Activated T-cell treated with anti-CD3 and anti-CD28 coated beads, Interleukin-2, amount 50 U/mL, for 1 hour (primary cell): ENCODE measurements at places on chromosomes 2 and 18.
A peak's percentile ranks its signal among the peaks of the same experiment; 100 is the strongest.

DNA sequence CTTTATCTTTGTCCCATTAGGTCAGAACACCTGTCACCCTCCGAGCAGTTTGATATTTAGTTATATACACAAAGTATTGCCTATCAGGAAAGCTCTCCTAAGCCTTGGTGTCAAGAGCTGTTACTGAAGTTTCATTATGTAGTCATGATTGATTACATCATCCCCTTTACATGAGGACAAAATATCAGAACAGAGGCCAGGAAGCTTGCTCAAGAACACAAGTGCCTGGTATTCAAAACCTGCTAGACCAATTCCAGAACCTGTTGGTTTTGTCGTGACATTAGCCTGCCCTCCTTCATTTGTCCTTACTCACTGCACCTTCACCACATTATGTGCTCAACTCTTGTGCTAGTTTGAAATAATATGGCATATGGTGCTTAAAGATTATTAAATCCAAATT lies 377.1 kb downstream of the CDH19 start:
- DNase-seq, result no peak

DNA sequence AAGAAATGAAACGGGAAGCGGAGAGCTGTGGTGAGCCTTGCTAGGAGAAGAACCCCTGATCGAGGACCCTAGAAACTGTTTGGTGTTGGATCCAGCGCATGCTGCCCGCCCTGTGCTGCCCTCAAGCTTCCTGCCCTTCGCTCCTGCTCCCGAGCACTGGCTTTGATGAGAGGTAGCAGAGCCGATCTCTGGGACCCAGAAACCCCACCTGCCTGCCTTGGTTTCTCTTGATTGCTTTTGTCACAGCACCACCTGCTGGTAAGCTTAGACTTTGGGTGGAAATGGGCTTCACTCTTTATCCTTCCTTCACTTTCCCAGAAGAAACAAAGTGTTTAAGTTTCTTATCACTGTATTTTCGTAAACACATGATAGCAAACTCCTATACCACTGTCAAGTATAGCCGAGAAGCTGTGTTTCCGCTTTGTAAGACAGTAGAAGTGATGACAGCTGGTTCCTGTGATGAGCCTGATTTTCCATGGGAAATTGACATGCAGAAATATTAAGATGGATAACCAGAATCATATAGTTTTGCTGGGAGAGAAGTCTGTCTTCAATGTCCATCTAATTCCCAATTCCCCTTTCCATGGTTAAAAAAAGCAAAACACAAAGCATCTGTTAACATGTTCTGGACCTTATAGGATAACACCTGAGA lies 267.4 kb downstream of the PHLPP1 start:
- peak; percentile 43 for DNase-seq

DNA sequence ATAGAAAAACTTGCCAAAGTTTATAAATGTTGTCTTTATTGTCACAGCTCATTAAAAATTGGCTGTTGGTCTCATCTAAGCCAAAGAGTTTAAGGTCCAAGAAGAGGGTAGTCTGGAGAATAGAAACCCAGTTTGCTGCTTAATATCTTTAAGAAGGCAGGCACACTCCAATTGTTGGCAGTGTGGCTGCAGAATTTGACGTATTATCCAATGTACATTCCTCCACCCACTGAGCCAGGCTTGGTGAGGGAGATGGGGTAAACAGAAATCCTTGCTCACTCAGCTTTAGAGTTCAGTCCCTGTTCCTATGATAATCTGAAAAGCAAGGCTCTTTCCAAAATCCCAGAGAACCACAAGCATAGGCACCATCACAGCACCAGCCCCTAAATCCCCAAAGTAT lies 10.7 kb upstream of the ADD2 start:
- no peak for DNase-seq

- no peak for DNase-seq
These were observed 808.9 kb upstream of the RAB6C start for GRCh38 chr2:129170570-129170969.

- no peak for DNase-seq
These were observed 119.5 kb upstream of the MCFD2 start for GRCh38 chr2:47034973-47035609.

GRCh38 chr2:36965751-36966369 lies 476 bp downstream of the STRN start:
- peak; percentile 40 for DNase-seq

DNA sequence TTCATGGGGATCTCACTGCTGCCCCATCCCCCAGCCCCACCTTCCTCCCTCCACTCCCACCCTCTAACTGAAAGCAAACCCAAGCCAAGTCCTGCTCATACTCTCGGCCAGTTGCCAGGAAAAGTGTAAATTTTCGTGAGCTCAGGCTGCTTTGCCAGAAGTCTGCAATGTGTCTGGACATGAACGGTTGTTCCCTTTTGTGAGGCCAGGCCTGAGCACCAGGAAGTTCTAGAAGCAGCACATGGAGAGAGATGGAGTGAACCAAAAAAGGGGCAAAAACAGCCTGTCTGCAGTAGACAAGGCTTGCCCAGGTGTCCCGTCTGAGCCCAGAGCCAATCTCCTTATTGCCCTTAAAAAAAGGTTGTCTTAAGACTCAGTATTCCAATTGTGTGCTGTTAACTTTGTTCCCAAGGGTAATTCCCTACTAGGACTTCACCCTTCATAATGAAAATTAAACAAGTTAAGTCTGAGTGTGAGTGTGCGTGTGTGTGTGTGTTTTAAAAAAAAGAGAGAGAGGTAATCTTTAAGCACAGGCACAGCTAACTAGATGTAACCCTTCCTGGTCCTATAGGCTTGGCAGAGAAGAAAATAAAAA lies 247.1 kb downstream of the BCL11A start:
- DNase-seq, result no peak

GRCh38 chr18:79970419-79971133 lies 6.1 kb downstream of the HSBP1L1 start:
- DNase-seq, result no peak

DNA sequence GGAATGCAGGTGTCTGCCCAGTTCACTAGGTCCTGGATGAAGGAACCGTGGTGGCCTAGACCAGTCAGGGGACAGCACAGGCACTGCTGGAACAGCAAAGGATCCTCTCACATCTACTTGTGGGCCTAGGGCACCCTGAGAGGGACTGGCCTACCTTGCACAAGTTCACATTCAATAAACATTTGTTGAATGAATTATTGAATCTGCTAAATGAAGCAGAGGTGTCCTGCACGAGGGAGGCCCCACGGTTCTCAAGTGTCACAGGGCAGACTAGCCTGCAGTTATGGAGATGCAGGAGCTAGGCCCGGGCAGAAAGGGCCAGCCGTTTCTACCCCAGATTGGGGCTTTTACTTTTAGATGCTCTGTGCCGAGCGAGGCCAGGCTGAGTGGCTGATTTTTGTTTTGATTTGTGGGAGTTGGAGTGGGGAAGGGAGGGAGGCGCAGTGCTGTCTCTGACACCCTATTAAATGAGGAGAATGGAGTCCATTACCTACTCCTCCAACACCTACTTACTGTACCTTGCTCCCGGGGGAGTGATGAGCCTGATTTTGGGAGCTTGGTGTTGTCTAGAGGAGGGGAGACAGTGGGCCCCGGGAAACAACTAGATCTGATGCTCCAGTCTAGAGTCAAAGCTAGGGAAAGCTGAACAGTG lies 18.4 kb downstream of the SH2D6 start:
- peak; percentile 29 for DNase-seq

GRCh38 chr2:165674780-165675179 lies 119.3 kb downstream of the GALNT3 start:
- no peak for DNase-seq

- no peak for DNase-seq
These were observed 33.2 kb downstream of the ADCY3 start for GRCh38 chr2:24886691-24887304.

- DNase-seq, result no peak
These were observed 6.8 kb upstream of the PCARE start for GRCh38 chr2:29080886-29081743.

GRCh38 chr18:2917259-2918047 lies 70.6 kb downstream of the EMILIN2 start:
- no peak for DNase-seq

GRCh38 chr2:30265052-30266015 lies 34.0 kb downstream of the LBH start:
- DNase-seq, result no peak

- DNase-seq, result no peak
These were observed 59.9 kb downstream of the EML6 start for GRCh38 chr2:54783349-54783748.

- peak; percentile 2 for DNase-seq
These were observed 129.4 kb upstream of the OTOS start for GRCh38 chr2:240269886-240270285.

DNA sequence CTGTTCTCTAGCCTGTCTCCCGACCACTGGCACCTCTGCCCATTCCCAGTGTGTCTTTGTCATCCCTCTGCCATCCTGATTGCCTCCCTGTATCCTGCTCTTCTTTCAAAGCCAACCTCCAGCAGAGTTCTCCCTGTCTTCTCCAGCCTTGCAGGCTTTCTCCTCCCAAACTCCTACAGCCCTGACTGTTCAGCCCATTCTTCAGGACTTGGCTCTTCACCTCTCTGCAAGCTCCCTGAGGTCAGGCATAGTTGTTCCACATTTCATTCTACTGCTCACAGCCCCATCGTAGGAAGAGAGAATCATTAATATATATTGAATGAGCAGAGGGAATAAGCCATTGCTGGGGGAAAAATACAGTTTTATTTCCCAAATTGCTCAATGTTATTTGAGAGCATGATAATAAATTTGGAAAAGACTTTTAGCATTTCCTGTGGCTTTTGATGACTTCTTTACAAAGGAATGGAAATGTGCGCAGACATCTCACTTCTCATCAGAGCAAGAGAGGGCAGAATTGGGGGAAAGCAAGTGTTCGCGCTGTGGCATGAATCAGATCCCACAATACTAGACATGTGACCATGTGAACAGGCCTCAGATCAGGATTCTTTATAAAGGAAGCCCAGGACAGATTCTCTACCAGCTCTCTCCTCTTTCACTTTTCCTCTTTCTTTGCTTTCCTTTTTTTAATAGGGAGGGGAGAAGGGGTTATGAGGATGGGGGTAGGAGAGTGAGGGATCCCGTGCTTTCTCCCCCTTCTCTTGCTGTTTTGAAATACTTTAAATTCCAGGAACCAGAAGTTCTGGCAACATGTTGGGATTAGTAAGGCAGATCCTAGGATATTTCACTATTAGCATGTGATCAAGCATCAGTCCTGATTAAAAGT lies 37.4 kb downstream of the EPAS1 start:
- no peak for DNase-seq

DNA sequence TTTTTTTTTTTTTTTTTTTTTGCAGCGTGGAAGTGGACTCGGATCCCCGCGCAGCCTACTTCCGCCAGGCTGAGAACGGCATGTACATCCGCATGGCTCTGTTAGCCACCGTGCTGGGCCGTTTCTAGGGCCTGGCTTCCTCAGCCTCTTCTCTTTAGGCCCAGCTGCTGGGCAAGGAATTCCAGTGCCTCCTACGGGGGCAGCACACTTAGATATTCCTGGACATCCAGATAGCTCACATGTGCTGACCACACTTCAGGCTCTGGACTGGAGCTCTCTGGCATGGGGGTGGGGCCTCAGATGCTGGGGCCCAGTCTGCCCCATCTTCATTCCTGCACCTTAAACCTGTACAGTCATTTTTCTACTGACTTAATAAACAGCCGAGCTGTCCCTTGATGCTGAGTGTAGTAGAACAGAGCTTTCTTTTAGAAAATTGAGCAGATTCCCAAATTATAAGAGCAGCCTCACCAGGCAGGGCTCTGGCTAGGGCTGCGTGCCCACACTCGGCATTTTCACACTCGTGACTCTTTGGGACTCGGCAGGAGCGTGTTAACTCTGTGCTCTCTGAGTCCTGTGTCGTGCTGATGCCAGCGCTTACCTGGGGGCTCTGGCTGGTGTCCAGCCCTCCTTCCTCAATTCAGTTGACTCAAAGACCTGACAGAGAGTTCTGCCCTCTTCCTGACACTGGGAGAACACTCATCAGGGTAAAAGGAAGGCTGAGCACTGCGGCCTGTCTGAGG lies 19.3 kb downstream of the SLC30A3 start:
- DNase-seq, result no peak

- DNase-seq, result no peak
These were observed 352.1 kb downstream of the MTX2 start for GRCh38 chr2:176621350-176621749.

GRCh38 chr2:66696374-66696773 lies 261.4 kb downstream of the MEIS1 start:
- DNase-seq, result no peak

DNA sequence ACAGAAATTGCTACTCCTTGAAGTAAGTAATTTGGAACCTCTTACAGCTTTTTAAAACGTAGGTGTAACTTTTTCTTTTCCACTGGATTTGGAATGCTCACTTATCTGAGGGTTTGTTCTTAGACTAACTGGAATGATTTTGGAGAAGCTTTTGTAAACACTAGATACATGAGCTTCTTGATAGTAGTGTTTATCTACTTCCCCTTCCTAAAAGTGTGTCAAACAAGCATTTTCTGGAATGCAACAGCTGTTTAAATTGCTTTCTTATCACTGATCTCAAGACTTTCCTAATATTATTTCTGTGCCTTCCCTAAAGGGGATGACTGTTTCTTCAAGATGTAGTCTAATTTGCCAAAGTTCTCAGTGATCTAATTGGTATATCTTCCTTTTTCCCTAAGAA lies 282.6 kb downstream of the CCDC178 start:
- no peak for DNase-seq

DNA sequence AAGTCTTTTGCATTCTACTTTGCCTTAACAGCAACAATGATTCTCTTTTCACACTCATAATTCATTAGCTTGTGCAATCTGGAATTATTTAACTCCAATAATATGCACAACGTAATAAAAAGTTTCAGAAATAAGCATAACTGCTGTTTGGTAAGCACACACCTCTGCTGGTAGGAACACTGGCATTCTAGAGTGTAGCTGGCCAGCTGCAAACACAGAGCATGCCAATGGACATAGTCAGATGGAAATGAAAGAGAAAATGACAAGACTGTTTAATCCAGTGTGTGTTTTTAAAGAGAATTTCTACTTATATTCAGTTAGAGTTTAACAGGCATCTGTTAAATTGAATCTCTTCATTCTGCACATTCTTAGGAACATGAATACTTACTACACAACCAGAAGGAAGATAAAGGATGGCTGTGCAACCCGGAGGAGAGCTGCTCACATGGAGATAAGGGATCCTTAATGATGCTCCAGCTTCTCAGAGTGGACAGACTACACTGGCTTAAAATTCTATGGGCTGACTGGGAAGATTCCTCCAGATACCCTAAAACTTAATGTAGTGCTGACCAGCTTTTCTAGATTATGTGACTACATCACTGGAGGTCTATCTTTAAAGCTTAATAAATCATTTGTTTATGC lies 94.6 kb upstream of the CHAC2 start:
- DNase-seq, result no peak

GRCh38 chr2:240505910-240506309 lies 51.9 kb downstream of the ANKMY1 start:
- DNase-seq, result no peak

- no peak for DNase-seq
These were observed 4.1 kb downstream of the MYCN start for GRCh38 chr2:15944325-15945017.

GRCh38 chr2:101638181-101638711 lies 59.3 kb upstream of the MAP4K4 start:
- DNase-seq, result no peak
